ENCODE measurements at places on chromosomes 1 and 21. TPM values are rescaled to one million over a fixed set of nuclear protein-coding genes. Genes with fewer than 3 reads are reported as not detected.

GRCh38 chr1:27395441-27396195 is 3.2 kb downstream of the GPR3 start:
- DNase-seq: peak; percentile 75

DNA sequence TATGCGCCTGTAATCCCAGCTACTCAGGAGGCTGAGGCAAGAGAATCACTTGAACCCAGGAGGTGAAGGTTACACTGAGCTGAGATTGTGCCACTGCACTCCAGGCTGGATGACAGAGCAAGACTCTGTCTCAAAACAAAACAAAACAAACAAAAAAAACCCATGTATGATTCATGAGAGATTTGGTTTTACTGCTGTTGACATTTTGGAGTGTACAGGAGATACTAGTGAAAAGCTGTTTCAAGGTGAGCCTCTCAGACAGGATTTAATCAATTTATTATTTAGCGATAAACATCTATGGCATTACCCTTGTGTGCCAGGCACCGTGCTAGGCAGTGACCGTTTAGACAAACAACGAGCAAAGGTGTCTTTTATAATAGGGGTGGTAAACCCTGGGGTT is 16.5 kb downstream of the LHX4 start:
- DNase-seq: peak; percentile 13

DNA sequence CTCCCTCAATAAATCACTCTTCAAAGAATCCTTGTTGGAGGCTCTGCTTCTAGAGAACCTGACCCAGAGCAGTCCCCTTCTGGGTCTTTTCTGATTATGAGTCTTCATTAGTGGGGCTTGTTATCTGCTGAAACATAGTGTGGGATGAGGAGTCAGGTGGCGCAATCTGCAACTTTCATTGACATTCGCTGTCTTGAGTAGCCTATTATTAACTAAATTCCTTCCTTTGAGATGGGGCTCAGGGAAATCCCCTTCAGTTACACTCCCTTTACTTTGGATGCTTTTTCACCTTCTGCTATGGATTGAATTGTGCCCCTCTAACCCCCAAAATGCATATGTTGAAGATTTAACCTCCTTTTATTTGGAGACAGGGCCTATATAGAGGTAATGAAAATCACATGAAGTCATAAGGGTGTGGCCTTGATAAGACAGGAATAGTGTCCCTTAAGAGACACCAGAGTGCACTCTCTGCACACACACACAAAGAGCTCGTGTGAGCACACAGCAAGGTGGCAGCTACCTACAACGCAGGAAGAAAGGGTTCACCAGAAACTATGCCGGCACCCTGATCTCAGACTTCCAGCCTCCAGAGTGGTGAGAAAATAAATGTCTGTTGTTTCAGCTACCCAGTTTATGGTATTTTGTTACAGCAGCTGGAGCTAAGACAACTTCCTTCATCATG is 19.5 kb downstream of the DIO1 start:
- DNase-seq: no peak

- no peak for DNase-seq
Measured at GRCh38 chr21:42401154-42401553, 2.5 kb upstream of the UBASH3A start.

GRCh38 chr1:93804412-93804811 is 74.6 kb downstream of the DNTTIP2 start:
- peak; percentile 89 for DNase-seq

DNA sequence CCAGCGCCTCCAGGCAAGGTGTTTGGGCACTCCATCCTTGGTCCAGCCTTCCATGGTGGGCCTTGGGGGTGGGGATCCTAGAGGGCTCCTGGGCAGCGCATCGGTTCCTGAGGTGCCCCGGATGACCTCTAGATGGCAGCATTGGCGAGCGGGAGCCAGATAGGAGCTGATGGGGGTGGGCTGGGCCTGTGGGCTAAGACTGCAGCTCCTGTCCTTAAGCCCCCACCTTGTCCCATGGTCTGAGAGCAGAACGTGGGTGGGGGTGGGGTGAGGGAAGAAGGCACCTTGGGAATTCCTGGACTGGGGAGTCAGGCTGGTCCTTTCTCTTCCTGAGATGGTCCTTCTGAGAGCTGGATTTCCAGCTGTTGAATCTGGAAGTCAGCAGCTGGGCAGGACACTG is 93.4 kb upstream of the CSF3R start:
- peak; percentile 7 for DNase-seq

GRCh38 chr21:42661688-42662429 is 8.4 kb downstream of the PDE9A start:
- DNase-seq: no peak

- no peak for DNase-seq
Measured at GRCh38 chr1:173056365-173056764, 5.6 kb upstream of the TNFSF18 start.

- peak; percentile 45 for DNase-seq
Measured at GRCh38 chr21:27513016-27513415, 546.1 kb upstream of the ADAMTS5 start.

DNA sequence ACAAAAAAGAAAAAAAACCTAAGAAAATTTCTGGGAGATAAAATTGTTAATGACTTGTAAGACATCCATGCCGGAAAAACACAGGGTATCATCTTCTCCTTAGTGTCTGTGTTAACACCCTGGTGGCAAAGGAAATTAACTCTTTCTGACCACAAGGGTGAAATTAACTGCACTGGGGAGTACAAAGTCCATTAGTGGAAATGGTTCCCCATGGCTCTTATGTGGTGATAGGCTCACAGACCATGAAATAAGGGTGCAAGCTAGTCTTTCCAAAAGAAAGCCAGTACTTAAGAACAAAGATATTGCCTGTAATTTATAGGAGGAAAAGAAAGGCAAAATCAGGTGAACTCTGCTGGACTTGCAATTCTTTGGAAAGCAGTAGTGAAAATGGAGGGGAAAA is 185.4 kb downstream of the LRRIQ3 start:
- DNase-seq: no peak

- peak; percentile 67 for DNase-seq
Measured at GRCh38 chr1:69737527-69738185, 169.9 kb downstream of the LRRC7 start.

- no peak for DNase-seq
Measured at GRCh38 chr1:32681509-32681908, 21.1 kb downstream of the SYNC start.

- DNase-seq: no peak
Measured at GRCh38 chr1:38250356-38250755, 203.8 kb upstream of the POU3F1 start.

GRCh38 chr21:32411350-32412161 is 950 bp upstream of the EVA1C start:
- DNase-seq: peak; percentile 60

DNA sequence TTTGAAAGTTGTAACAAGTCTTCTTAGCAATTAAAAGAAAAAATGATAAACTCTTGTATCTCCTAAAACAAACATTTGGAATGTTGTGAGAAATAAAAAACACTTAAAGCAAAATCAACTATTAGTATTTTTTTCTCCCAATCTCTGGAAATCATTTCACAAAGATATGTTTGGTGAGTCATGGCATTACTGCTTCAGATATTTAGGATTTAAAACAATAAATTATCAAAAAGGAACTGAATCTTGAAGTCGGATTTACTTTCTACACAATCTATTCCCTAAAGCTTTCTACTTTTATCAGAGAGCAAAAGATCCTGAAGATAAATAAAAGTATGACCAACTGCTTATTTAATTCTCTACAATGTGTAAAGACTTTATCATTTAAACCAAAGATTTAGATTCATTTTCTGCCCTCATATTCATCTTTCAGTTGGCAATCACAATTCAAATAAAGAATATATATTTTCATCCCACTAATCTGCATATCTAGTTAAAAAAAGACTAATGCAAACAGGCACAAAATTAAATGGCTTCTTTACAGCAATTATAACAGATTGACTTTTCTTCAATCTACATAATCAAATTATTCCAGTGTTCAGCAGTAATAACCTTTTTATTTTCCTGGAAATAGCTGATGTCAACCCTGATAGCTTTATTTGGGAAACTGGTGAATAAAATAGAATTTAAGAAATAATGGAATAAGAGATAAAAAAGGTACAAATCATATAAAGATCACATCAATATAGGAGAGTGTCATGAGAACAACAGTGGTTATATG is 230.0 kb downstream of the COP1 start:
- DNase-seq: peak; percentile 30

- DNase-seq: no peak
Measured at GRCh38 chr1:26125382-26125781, 13.8 kb downstream of the PDIK1L start.

DNA sequence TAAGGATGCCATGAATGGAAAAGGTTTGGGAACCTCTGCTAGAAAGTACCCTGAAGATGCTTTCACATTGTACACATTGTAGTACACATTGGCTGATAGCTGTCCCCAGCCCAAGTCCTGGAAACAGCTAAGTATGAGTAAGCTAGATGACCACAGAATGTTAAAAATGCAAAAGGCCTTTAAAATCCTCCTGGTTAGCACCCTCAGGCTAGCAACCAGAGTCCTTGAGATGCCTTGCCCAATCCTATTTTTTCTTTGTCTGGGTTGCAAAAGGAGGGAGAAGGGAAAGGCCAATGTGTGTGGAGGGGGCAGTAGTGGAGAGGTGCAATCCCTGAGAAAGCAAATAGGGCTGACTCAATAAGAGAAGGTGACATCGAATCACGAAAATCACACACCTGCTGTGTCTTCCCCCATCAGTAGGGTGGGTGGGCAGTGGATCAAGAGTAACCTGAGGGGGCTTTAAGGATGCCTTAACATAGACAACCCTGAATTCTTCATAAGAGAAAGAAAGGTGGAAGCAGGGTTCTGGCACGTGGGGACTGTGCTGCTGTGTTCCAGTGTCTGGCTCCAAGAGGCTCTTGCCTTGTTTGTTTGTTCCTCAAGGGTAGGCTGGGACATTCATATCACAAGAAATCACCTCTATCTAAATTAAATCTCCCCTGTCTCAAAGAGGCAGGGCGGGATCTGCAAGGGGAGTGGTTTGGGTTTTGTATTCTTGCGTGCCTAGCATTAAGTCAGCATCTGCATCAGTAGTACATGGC is 266.2 kb upstream of the PLXNA2 start:
- DNase-seq: peak; percentile 48

GRCh38 chr1:177171536-177172123 is 872 bp downstream of the BRINP2 start:
- DNase-seq: no peak

GRCh38 chr1:183470147-183470960 is 1.9 kb upstream of the SMG7 start:
- peak; percentile 70 for DNase-seq

DNA sequence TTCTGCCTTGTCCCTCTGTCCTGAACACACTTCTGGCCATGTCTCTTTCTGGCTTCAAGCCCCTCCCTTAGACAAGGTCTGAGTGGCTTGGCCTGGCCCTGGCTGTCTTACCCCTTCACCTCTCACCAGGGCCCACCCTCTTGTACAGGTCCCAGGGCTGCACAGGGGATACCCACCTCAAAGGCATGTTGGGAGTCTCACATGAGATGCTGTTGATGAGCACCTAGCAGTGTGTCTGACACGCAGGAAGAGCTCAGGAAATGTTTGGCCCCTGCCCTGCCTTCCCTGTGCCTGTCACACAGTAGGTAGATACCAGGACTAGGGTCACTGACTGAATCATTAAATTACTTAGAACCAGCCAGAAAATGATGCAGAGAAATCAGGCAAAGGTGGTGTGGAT is 16.6 kb downstream of the ZNF362 start:
- DNase-seq: no peak

GRCh38 chr1:200305806-200306205 is 104.0 kb downstream of the ZNF281 start:
- no peak for DNase-seq

GRCh38 chr1:201890223-201890622 is 1.5 kb downstream of the SHISA4 start:
- DNase-seq: no peak

DNA sequence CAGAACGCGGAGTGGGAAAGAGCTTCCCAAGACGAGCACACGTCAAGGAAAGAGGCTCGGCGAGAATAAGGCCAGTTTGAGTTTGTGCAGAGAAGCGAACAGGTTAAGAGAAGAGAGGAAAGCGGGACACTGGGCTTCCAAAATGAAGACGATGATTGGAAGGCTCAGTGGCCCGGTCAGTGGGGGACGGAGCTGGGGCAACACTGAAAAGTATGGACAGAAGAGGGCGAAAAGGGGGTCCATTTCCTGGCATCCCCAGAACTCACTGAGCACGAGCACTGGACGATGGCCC is 258 bp downstream of the CCT3 start:
- DNase-seq: no peak

GRCh38 chr1:56491441-56491840 is 87.9 kb downstream of the PLPP3 start:
- DNase-seq: peak; percentile 56

DNA sequence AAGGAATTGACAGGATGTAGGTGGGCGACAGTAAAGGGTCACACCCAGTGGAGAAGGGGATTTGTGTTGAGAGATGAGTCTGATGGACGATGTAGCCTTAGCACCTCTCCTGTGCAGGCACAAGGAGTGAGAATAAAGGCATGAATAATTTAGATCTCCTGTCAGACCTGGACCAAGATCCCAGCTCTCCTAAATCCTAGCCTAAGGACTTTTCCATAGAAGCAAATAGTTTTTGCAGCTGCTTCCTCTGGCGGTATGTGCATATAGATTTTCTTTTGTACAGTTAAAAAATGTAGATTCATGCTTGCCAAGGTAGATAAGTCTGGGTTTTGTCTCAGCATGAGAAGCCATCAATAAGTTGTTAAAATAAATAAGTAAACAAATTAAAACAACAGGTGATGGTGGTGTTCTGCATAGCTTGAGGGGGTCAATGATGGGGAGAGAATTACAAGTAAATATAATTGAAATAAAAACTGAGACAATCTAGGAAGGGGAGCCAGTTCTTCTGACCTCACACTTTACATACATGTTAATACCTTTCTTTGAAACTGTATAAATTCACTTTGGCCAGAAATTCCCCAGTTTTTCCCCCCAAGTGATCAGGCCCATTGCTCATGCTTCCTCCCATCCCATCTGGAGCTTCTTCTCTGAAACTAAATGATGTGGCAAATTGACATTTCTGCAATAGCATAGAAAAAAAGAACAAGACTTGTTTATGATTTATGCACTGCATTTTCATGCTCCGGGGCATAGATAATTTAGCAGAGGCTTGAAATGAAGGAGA is 12.4 kb upstream of the ZP4 start:
- DNase-seq: no peak

- no peak for DNase-seq
Measured at GRCh38 chr1:41110736-41111135, 89.2 kb upstream of the SLFNL1 start.

- peak; percentile 49 for DNase-seq
Measured at GRCh38 chr1:27872802-27873551, 633 bp downstream of the THEMIS2 start.

GRCh38 chr1:225812488-225813213 is 2.7 kb downstream of the EPHX1 start:
- no peak for DNase-seq

GREM2 gene
- total RNA-seq: 0.06 TPM

C21orf58 gene
- total RNA-seq: 17.2 TPM

COL8A2 gene
- 0.26 TPM for total RNA-seq

RAD54L gene
- total RNA-seq: 14.7 TPM

GPR25 gene
- not detected for total RNA-seq

FALEC gene
- total RNA-seq: not detected

PTGFRN gene
- total RNA-seq: 60.0 TPM

SLAMF1 gene
- total RNA-seq: 0.38 TPM

SAMSN1 gene
- total RNA-seq: not detected

OR10Z1 gene
- total RNA-seq: not detected

RSPH1 gene
- total RNA-seq: not detected

CCDC27 gene
- not detected for total RNA-seq

PADI3 gene
- total RNA-seq: 0.06 TPM

HIVEP3 gene
- 1.5 TPM for total RNA-seq

All from LHCN-M2 (cell line).